Stimulated activated CD8-positive, alpha-beta memory T cell treated with anti-CD3 and anti-CD28 coated beads, Interleukin-4, amount 100 ng/mL, for 1 hour (primary cell): ENCODE measurements at places on chromosomes 7 and 10.

GRCh38 chr10:28217848-28218247, 85.0 kb downstream of the MPP7 start:
- no peak for DNase-seq

- DNase-seq, result no peak
These were observed 203.4 kb upstream of the AHR start for GRCh38 chr7:17094963-17095574.

GRCh38 chr10:99539120-99539519, 6.4 kb downstream of the NKX2-3 start:
- no peak for DNase-seq

DNA sequence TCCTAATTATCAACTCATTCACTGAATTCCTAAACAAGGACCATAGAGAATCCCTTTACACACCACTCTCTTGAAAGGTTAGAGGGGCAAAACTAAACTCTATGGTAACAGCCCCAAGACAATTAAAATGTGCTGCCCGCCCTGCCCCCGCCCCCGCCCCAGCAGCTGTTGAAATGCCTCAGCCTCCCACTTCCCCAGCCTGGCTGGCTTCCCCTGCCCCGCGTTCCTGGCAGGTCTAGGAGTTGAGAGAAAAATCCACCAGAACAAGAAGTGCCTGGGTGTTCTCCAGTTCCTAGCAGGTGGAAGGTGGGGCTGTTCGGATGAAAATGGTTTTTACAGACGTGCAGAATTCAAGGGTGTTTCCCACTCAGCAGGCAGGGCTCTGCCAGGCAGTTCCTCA, 109.5 kb upstream of the ZEB1 start:
- DNase-seq, result no peak

- DNase-seq, result no peak
These were observed 42.7 kb downstream of the PLAU start for GRCh38 chr10:73953665-73954064.

DNA sequence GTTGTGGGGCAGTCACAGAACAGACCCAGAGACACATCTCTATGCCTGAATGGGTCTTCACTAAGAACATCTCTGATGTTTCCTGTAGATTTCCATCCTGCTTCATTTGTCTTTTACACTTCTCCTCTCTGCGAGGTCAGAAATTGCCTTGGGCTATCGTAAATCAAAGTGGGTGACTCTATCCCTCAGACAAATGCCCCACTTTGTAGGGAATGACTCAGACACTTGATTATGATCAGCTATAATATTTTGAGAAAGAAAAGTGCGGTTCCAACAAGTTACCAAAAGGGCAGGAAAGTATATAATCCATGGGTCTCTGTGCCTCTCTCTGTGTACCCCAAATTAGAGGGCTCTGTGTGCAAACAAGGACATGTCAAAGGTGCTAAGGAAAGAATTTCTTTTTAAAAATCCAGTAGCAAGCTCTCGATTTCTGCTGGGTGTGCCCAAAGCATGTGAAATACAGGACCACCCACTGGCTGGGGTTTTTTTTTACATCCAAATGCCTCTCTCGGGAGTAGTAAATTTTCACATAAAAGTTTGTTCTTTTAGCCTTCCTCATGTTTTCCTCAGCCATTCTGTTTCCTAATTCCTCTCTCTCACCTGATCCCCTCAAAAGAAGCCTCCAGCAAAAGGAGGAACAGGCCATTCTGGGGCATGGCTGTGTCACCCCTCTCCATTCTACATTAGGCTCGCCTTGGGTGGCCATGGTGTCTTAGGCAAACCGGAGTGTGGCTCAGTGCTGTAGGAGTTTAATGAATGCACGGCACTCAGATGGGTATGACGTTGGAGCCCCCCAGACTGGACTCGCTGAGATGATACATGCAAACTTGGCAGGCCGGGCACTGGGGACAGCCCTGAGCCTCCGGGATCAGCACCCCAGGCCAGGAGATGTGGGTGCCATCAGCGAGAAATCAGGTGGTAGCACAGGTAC, 6.3 kb upstream of the OPN4 start:
- DNase-seq, result no peak

DNA sequence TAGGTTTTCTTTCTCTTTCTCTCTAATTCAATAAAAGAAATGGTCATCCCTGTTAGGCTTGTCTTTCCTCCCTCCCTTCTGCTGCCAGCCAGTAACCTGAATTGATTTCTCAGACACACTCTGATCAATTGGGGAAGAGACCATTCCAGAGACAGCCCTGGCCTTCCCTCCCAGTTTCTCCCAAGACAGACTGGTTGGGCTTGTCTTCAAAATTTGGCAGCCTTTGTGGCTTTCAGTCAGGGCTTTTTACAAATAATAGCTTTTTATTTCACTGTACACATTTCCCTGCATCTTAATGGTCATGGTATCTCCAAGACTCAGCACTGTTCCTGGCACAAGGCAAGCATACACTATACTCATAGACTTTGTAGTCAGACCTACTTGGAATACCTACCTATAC, 33.9 kb downstream of the BCAP29 start:
- DNase-seq, result no peak

- DNase-seq, result no peak
These were observed 81.6 kb downstream of the RSU1 start for GRCh38 chr10:16735671-16736070.

DNA sequence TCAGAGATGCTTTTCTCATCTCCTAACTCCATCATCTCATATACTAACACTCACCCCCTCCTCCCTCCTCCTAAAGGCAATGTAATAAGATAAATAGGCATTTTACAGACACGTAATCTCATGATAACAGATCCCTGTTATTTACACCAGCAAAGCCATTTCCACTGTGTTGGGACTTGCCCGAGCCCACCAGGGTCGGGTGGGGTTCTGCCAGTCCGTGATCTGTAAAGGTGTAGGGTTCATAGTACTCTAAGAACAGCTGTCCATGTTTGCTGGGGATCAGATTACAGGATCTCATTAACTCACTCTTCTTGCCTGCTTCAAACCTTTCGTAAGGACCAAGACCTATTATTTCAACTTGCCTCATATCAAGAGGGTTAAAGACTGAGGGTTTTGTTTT, 172.4 kb downstream of the FZD1 start:
- DNase-seq, result no peak

- DNase-seq, result no peak
These were observed 21.3 kb upstream of the ZNF467 start for GRCh38 chr7:149794661-149795060.

DNA sequence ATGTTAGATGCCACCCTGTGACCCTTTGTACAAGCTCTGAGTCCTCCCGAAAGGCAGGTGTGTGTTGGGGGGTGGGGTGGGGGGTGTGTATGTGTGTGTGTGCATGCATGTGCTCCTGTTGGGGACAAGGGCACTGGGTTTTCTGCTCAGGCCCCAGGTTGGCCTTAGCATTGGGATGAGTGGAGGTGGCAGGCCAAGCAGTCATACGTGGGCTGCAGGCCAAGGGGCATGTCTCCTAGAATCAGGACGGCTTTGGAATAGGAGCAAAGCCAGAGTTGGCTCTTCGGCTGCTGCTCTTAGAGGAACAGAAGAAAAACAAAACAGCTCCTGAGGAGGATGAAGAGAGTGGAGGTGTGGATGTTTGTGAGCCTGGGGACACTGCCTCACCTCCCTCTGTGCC, 26.0 kb downstream of the HSPA12A start:
- DNase-seq, result no peak

GRCh38 chr7:33466203-33466602, 336.8 kb downstream of the BBS9 start:
- DNase-seq, result no peak

DNA sequence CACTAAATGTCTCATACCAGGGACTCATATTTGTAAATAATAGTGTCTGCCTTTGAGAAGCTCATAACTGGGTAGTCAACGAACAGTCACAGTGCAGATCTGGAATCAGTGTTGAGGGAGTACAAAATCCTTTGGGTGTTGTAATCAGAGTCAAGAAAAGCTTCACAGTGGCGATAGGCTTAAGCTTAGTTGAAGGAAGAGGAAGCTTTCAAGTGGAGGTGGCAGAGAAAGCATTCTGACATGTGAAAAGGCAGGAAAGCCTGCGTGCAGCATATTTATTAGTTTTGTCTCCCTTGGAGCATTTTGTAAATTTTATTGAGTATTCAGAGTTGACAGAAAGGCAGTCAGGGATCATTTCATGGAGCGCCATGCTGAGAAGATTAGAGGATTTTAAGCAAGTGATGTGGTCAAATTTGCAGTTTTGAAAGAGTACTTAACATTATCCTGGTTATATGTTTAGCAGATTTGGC, 104.9 kb downstream of the ADK start:
- DNase-seq, result no peak

DNA sequence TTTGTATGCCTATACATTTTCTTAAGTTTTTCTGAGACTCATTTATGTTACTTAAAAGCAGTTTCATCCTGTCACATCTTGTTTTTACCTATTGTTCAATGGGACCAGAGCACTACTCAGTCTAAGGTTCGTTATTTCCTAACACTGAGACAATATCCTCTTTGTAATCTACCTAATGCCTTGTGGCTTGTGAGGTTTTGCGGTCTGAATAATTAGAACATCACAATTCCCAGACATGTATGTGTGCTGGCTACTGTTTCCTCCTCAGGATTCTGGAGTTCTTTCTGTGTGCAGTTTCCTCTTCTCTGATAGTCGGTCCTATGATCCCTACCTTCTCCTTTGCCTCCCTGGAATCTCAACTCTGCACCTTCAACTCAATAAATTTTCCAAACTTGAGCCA, 620.2 kb downstream of the ANKRD7 start:
- no peak for DNase-seq

GRCh38 chr7:131774419-131775220, 218.2 kb upstream of the PODXL start:
- no peak for DNase-seq

DNA sequence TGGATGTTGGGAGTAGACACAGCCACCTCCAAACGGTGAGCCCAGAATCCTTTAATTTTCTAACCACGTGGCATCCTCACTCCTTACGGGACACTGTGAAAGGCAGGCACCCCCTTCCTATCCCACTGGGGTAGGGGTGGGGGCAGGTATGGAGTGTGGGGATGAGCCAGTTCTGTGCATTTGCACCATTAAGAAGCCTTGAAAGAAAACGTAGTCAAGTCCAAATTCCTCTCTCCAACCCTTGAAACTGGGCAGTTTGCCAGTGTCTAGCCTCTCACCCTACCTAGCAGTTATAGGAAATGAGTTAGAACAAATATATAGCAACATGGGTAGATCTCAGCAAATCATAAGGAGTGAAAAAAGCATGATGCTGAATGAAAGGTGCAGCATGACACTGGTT, 92.4 kb upstream of the LEP start:
- DNase-seq, result no peak

GRCh38 chr10:123154092-123154710, at the start of gene BUB3:
Gene BUB3, plus strand, starts transcription at chr10:123154402. Its CDS starts 516 bp downstream, at chr10:123154918.
- DNase-seq, result peak; percentile 90

- DNase-seq, result no peak
These were observed 5.3 kb downstream of the ATXN7L1 start for GRCh38 chr7:105871142-105871541.

DNA sequence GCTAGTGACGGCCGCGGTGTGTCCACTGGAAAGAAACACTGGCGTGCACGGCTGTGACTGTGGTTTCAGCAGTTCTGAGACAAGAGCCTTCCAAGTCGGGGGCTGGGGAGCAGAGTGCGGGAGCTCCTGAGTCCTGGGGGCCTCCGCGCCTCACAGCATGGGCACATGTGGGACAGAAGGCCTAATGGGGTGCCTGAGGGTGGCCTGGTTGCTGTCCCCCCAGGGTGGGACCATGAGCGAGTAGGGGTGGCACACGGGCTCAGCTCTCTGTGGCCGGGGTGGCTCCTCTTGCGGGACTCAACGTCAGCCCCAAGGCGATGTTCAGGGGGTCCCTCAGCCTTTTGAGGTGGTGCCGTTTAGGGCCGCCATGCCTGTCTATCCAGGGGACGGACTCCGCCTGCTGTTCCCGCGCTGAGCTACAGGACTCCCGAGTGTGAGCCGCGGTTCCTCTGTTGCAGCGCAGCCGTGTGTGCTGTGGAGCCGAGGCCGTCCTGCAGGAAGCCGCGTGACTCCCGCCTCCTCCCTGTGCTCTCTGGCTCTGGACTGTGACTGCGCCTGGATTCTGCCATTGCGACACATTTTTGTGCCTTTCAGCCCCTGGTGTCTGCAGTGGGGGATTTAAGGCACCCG, 23.5 kb upstream of the CHST12 start:
- DNase-seq, result no peak

- no peak for DNase-seq
These were observed 17.3 kb upstream of the SAMD9L start for GRCh38 chr7:93165447-93165846.

DNA sequence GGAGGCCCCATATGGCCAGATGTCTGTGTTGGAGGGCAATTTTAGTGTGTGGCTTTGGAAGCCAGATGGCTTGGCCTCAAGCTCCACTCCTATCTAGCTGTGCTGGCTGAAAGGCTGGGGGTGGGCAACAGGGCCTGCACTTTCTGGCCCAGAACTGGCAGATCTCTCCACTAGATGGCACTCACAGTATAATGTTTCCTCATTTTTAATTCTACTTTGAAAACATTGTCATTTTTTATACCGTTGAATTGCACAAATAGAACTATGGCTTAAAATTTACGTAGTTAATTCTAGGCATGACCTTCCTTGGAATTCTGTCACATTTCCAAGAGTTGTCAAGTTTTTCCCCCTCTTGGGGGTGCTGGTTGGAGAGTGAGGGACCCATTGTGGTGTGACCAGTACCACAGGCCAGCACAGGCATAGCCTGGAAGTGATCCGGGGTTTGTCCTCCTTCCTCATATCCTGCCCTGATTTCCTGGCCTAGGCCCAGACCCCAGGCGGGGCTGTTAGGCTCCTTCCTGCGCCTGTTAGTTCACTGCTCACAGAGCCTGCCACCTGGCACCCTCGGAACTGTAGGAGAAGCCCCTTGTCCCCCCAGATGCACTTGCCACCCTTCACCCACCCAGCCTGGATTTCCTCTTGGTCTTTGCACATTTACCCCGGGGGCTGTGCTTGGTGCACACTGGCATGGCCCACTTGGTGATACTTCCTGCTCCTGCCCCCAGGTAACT, 52.8 kb downstream of the ARHGAP22 start:
- no peak for DNase-seq

DNA sequence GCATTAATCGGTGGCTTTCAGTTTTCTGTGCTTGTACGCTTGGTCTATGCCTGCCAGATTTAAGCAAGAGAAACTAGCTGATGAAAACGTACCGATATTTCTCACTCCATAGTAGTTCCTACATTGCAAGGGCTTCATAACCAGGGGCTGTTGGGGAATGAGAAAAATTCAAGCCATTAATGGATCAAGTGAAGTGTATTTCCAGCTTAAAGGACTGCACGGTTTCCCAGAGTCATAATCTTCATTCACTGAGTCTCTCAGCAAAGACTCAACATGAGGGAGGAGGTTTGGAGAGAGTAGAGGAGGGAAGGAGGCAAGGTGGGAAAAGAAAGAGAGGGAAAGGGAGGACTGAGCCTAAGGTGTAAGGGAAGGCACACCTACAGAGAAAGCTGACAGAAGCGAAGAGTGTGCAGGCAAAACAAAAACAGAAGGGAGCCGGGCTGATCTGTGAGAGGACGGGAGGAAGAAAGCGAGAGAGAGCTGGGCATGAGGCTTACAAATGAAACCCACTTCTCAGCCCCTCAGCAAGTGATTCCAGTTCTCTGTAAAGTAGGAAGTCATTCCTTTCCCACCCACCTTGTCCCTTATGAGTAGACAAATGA, 625 bp downstream of the GIMAP2 start:
- DNase-seq, result no peak
